ENCODE measurements at places on chromosomes 16 and 17. TPM values are rescaled to one million over a fixed set of nuclear protein-coding genes. Genes with fewer than 3 reads are reported as not detected.
A peak's percentile ranks its signal among the peaks of the same experiment; 100 is the strongest.

- no peak for DNase-seq
Observed at GRCh38 chr17:78746263-78746948, 35.7 kb downstream of the CYTH1 start.

GRCh38 chr16:71794018-71794417, 14.6 kb downstream of the AP1G1 start:
- no peak for DNase-seq

Gene MMP28
- polyA plus RNA-seq, result 7.5 TPM

GRCh38 chr17:1882836-1883235, 53.0 kb downstream of the RPA1 start:
- no peak for DNase-seq

GRCh38 chr16:52676959-52677358, 130.0 kb upstream of the TOX3 start:
- DNase-seq, result no peak

DNA sequence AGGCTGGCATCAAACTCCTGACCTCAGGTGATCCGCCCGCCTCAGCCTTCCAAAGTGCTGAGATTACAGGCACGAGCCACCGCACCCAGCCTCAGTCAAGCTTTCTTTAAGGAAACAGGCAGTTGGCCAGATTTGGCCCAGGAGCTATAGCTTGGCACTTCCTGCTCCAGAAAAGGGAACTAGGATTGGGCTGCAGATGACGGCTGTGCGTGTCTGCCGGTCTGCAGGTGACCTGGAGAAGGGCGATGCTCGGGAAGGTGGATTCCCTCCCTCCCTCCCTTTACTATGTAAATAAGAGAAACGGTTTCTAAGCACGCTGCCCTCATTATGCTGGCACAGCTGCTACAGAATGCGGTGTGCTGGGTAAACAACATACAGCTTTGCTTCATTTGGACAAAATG, 215.9 kb downstream of the RPTOR start:
- no peak for DNase-seq

GRCh38 chr16:48452991-48453760, 68.0 kb upstream of the SIAH1 start:
- no peak for DNase-seq

DNA sequence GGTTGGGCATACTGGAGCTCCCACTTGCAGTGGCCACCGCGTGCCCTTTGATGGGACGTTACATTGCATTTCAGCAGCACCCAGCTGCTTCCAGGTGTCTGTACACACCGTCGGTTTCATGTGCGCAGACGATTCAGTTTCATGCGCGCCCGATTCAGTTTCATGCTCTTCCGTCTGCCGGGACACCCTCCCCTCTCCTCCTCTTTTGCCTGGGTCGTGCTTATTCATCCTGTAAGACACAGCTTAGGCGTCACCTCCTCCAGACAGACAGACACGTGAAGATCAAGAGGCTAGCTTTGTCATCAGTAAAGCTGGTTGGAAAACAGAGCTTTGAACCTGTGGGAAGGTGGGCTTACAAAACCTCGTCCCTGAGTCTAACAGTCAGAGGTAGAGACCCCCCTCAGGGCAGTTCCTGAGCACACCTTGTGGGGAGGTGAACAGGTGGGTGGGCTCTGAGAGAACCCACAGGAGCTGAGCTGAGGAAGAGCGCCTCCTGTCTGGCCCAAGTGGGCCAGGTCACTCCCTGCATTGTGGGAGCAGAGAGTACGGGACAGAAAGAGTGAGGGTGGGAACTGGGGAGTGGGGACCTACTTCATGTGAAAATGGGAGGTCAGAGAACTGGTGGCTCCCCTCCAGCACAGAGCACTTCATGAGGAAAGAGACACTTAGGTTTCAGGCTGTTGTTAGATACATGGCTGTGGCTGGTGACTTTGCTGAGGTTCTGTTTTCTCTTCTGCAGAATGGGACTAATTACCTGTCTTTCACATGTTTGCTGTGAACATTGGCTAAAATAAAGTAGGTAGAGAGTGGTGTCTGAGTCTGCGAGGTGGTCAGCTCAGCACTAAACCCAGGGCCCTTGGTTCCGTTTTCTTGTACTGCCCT, 122.1 kb downstream of the SNX29 start:
- no peak for DNase-seq

Gene HSD17B2
- polyA plus RNA-seq, result 69.5 TPM

GRCh38 chr17:33745047-33745760, 452.1 kb upstream of the ASIC2 start:
- peak; percentile 21 for DNase-seq

Gene HSD17B1
- 2.1 TPM for polyA plus RNA-seq

GRCh38 chr17:45316434-45317110, at the start of gene MAP3K14:
Gene MAP3K14, minus strand, starts transcription at chr17:45317020. Its CDS starts 26,275 bp downstream, at chr17:45290745.
- peak; percentile 88 for DNase-seq

GRCh38 chr16:54373534-54374520, 87.2 kb upstream of the IRX3 start:
- no peak for DNase-seq

DNA sequence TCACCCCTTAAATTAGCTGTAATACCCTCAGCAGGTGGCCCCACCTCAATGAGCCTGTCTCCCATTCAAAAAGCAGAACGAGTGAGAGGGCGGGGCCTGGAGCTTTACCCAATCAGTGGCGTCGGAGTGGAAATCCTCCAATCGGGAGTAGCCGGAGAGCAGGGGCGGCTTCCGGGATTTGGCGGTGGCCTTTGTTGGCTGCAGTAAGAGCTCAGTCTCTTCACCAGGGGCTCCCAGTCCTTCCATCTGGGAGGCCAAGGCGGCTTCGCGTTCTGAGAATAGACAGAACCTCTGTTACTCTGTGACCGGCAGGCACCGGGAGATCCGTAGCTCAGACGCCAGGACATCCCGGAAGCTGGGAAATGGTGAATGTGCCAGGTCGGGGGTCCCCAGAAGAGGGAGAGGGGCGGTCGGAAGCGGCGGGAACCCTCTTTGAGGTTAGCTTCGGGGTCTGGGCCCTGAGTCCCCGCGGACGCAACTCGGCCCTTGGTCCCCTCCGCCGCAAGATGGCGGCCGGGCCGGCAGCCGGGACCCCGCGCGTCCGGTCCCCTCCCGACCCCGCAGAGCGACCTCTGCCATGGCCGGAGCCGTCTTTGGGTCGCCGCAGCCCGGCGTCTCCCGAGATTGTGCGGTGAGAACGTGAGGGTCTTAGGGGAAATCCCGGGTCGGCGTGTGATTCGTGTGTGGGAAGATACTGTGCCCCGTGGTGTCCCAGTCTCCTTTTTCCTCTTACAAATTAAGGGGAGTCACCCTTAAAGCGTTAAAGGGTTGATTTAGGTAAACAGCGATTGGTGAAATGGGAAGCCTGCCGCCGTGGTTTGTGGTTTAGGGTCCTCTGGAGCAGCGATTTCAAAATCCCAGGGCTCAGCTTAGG, 160.3 kb upstream of the ZNF267 start:
- DNase-seq, result peak; percentile 90

DNA sequence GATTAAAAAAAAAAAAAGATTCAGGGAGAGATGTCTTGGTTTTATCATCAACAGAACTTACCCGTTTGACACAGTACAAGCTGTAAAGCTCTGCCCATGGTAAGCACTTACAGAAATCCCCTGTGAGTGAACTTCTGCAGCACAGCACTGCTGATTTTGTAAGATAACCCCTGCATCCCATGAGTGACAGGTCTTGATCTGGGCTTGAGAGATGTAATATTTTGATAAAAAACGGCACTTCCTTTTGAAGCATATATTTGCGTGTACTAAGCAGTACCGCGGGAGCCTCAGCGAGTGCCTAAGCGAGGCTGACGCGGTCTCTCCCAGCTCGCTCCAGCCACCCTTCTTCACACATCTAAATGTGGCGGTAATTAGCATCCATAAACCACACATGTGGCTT, 50.5 kb downstream of the IKZF3 start:
- DNase-seq, result peak; percentile 6

DNA sequence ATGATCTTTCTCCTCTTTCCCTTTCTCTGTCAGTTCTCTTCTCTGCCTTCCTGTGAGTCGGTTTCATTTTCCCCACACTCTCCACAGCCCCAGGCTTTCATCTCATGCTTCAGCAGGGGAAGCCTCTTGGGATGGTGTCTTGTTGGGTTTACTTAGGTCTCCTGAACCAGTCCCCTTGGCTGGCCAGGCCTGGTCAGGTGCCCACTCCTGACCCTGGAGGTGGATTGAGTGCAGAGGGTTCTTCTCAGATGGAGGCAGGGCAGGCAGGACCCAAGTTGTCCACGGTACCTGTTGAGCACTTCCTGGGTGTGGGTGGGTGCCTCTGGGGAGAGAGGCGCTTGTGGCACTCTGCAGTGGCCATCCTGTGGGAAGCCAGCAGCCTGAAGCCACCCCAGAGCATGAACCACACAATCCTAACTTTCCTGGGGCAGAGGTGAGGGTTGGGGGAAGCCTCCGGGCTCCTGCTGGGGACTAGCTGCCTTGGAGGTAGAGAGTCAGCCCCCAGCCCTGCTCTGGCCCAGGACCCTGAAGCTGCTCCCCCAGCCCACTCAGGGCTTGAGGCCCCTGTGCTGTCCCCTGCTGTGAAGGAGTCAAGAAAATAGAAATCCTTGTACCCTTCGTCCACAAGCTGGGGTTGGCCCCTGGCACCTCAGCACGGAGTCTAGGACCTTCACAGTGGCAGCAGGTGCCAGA, 2.0 kb upstream of the RAP1GAP2 start:
- no peak for DNase-seq

DNA sequence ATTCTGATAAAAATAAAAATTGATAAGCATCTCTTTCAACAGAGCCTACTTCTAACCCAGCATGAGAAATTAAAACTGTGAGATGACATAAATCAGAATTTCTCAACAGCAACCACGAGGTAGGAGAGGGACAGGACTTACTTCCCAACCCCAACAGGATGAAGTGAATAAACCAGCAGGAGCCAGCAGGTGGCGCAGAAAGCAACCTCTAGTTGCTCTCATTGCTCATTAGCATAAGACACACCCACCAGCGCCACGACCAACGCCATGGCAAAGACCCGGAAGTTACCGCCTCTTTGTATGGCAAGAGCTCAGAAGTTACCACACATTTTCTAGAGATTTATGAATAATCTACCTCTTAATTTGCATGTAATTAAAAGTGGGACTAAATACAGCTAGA, 189.4 kb upstream of the CDH8 start:
- DNase-seq, result peak; percentile 17

GRCh38 chr17:39062846-39063680, 88.4 kb downstream of the PLXDC1 start:
- no peak for DNase-seq

- peak; percentile 96 for DNase-seq
Observed at GRCh38 chr16:3264137-3265036, 8.0 kb upstream of the MEFV start.

Gene MT1M
- 2.5 TPM for polyA plus RNA-seq

- DNase-seq, result no peak
Observed at GRCh38 chr16:57805176-57805575, 2.9 kb upstream of the KIFC3 start.

GRCh38 chr17:17126131-17127110, 79.7 kb downstream of the PLD6 start:
- DNase-seq, result no peak

GRCh38 chr17:7613769-7614424, 800 bp downstream of the FXR2 start:
- DNase-seq, result no peak

Gene TMEM106A
- 49.0 TPM for polyA plus RNA-seq

GRCh38 chr16:73152386-73153125, 104.6 kb upstream of the ZFHX3 start:
- DNase-seq, result no peak

DNA sequence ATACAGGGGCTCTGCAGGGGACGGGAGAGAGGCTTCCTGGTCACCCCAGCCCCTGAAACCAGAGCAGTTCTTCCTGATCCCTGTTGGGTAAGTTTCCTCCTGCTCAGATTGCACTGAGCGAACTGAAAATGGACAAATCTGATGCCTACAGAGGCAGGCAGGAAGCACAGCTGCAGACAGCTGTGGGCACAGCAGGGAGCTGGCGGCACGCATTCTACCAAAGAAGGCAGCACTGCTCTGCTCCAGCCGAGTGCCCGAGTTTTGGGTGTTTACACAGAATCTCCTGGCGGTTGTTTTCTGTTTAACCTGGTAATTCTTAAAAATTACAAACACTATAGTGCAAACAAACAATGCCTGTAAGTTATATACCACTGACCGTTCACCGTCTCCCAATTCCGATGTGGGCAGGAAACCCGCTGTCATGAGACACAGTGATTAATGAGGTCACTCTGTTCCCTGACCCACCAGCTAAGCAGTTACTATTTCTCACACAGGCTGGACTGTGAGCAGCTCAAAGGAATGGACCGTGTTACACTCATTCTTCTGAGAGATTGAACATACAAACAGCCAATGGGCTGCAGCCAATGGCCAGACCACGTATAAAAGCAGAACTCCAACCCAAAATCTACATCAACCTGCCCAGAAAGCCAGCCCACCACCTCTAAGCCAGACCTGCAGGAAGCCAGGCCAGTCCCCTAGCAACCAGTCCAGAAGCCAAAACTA, 25.5 kb downstream of the NSMCE1 start:
- peak; percentile 50 for DNase-seq

DNA sequence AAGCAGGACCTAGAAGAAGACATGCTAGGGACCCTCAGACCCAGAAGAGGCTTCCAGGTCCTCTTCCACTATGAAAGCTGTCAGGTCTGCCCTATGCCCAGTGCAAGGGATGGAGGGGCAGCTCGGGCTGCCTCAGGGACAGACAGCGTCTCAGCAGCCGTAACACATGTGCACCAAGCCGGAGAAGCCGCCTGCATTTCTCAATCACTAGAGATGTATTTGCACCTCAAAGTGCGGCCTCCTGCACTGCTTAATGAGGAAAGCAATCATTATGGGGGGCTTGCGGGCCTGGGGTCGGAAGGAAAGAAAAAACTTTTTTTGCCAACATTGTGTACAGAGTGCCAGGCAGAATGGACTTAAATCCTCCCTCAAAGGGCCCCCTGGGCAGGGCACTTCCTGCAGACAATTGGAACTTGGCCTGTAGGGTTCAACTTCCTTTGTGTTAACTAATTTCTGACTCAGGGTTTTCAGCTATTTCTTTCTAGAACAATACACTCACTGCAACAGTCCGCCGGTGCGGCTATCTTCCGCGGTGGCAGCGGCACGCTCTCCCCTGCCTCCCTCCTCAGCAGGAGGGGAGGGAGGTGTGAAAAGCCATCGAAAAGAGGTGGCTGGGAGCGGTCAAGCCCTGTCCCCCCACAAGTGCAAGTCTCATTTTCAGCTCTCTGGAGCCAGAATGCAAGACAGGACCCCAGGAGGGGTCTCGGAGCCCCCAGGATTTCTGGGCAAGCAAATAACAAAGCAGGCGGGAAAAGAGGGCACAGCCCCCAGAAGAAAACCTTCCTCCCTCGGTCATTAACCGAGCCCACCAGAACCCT, 101.2 kb downstream of the ZNF423 start:
- DNase-seq, result peak; percentile 81

- DNase-seq, result peak; percentile 56
Observed at GRCh38 chr16:57623251-57624043, 5.0 kb upstream of the ADGRG1 start.

Data from large intestine (tissue), 12 donors.